ENCODE measurements at places on chromosomes 6 and 20.
A peak's percentile ranks its signal among the peaks of the same experiment; 100 is the strongest.

DNA sequence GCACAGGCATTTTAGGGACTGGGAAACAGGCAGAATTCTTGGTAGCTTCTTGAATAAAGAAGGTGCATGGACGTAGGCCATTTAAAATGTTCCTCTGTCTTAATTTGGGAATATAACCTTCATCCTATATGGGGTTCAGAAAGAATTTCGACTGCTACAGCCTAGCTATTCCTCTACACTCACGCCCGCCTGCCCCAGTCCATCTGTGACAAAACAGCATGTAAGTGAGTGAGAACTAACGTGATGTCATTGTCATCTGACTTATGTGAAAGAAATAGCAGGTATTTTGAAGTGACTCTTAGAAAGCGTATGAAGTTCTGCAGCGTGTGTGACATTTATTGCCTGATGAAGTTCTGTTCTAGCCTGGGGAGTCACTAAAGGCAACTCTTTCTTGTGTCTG, 52.2 kb upstream of the SLC22A1 start:
- DNase-seq: no peak

DNA sequence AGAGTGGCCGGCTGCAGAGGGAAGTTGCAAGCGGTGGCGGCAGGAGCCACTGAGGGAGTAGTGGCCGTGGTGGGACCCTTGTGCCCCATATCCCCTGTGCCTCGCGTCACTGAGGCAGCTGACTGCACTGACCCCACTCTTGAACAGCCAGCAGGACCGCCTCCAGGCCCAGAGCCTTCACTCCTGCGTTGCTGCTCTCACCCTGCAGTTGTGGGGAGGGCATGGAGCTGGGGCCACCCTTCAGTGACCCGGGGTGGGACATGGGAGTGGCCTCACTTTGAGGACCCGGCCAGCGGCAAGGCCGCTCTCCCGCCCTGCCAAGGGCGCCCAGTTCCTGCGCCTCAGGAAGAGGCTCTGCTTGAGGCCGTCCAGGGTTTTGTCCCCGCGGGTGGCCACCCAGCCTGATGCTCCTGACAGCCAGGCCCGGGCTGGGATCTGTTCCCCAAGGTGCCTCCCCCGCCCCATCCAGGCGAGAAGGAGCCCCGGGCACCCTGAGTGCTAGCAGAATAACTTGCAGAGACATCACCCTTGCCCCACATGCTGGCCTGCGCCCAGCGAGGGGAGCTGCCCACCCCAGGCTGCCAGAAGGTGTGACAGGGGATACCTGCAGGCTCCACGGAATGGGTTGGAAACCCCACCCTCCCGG, 44.4 kb downstream of the HLA-DRA start:
- DNase-seq: no peak

DNA sequence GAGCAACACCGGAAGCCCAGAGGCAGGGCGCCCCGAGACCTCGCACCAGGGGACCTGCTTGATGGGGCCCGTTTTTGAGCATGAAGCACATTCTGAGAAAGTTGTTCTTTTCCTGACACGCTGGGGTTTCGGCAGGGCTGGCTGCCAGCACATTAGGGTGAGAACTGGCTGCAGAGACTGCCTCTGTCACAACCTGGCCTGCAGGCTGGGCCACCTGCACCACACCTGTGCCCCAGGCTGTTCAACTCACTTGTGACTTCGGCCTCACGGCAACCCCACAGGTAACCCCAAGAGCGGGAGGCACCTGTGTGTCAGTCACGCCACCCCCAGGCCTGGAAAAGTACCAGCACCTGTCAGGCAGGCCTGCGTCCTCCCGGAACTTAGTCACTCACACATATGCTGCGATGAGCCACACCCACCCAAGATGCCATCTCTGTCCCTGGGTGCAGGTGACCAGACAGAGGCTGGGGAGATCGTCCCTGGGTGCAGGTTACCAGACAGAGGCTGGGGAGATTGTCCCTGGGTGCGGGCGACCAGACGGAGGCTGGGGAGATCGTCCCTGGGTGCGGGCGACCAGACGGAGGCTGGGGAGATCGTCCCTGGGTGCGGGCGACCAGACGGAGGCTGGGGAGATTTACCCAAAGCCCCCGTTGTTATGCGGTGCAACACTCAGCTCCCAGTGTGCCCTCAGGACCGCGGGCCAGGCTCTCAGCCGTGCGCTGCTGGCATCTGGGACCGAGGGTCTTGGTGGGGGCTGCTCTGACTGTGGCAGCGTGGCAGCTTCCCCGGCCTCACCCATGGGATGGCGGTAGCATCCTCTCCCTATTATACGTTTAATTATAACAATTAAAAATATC, 82.5 kb upstream of the BHLHE23 start:
- DNase-seq: peak; percentile 91

DNA sequence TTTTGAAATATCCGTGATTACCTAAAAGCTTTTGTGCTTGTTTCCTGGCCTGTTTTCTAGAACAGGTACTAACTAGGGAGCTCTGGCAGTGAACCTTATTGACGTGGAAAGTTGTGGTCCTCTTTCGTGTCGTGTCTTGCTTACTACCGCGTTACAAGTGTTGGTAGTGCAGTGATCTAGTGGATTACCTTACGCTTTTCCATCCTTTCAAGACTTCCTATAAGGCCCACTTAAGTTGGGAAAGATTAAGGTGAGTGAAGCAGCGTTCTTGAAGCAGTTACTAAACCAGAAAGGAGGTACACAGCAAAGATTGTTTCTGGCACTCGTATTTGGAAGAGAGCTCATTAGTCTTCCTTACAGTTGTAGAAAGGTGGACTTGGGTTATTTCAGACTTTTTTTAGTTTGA, 1.9 kb downstream of the PNRC1 start:
- DNase-seq: no peak

DNA sequence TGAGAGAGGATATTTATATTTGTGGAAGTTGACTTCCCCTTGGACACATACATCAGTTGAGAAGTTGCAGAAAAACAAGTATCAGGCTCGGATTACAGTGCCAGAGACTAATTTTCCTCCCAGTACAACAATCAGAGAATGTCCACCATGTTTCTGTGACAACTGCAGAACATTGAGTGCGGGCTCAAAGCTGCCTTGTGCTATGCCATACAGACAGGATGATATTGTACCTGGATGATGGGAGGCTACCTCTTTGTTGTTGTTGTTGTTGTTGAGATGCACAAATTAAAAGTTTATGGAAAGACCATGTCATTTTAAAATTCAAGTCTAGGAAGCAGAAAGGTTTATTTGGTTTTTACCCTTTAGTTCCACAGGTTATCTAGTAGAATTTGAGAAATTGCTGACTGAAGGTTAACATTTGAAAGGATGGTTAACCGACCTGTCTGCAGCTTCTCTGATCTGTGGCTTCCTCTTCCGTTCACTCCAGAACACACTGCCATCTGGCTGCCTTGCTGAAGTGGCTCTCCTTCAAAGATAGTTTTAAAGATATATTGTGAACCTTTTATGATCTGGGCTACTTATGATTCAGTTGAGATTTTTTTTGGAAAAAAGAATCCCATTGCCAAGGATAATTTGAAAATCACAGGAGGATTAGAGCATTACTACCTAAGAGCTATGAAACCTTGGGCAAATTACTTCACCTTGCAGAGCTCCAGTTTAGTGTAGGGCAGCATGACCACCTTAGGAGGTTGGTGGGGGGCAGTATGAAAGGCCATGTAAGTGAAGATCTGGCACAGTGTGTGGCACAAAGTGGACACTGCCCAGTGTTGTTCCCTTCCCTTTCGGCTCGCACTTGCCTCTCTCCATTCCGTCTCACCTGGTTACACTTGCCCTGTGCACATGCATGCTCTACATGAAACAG, 15.9 kb downstream of the TMEM200A start:
- no peak for DNase-seq

DNA sequence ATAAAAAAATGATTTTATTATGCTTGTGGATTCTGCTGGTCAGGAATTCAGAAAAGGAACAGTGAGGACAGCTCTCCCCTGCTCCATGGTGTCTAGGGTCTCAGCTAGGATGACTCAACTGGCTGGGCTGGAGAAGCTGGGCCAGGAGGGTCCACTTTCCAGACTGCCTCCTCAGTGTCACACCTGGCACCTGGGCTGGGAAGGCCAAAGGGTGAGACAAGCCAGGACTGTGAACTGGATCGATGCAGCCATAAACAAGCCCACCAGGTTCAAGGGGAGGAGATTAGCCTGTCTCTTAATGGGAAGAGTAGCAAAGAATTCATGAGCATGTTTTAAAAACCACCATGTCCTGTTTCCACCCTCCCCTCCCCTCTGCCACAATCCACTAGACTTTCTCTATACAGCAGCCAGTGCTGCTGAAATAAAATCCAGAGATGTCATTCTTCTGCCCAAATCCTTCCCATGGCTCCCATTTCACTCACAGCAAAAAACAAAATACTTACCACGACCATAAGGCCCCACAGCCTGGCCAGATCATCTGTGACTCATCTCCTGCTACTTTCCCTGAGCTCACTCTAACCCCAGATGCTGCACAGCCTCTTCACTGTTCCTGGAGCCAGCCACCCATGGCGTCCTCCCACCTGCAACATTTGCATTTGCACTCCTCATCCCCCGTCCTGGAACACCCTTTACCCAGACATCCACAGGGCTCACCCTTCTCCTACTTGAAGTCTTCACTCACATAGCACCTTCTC, 13.8 kb downstream of the SPTLC3 start:
- peak; percentile 15 for DNase-seq

DNA sequence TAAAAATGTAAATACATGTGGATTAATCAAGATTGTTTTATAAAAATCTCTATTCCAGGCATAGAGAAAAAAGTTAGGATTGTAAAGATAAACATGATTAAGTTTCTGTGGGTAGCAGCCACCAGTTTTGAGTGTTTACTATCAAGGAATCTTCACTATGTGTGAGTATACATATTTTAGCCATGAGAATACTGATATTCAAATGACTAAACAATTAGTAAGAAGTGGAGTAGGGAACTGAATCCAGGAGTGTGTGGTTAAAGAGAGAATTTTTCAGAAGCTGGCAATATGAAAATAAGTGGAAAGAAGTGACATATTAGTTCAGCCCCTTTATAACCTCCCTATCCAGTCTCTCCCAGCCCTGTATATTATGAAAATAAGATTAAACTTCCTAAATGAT, 10.3 kb downstream of the ELOVL2 start:
- no peak for DNase-seq

DNA sequence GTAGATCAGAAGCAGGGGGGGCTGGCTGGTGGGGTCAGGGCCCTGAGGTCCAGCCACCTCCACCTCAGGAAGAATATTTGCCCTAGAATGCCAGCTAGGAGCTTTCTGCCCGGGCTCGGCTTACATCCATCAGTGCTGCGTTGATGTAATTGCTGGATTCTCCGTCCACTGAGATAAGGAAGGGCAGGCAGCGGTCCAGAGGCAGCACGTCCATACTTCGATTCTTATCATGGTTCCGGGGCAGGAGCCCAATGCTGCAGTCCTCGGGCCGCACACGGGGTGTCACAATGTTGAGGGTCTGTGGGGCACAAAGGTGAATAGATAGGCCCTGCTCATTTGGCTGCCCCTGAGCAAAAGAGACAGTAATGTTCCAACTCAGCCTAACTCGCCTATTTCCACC, 483.8 kb upstream of the CHD6 start:
- no peak for DNase-seq

DNA sequence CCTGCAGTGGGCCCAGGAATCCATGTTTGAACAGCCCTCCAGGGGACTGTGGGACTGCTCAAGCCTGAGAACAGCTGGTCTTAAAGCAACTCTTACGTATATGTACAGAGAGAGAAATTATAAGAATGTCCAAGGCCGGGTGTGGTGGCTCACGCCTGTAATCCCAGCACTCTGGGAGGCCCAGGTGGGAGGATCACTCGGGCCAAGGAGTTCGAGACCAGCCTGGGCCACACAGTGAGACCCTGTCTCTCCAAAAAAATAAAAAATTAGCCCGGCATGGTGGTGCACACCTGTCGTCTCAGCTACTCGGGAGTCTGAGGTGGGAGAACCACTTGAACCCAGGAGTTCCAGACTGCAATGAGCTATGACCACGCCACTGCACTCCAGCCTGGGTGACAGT, 134.0 kb downstream of the DTNBP1 start:
- no peak for DNase-seq

- DNase-seq: no peak
These were observed 79.8 kb upstream of the KIF25 start for GRCh38 chr6:167917551-167918154.

DNA sequence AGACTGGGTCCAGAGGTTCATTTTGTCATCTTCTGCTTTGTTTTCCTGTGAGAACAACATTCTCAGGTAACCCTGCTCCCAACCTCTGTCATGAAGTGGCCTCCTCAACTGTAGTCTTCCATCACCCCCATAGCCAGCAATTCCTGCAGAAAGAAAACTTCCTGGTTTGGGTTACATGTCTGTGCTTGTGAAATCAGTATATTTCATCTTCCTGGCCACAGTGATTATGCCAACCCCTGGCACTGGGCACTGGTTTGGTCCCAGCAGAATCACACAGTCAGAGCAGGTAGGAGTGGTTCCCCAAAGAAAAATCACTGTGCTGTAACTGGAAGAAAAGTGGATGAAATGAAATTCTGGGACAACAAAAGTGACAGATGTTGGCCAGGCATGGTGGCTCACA, 52.5 kb downstream of the CRYBG1 start:
- DNase-seq: no peak

DNA sequence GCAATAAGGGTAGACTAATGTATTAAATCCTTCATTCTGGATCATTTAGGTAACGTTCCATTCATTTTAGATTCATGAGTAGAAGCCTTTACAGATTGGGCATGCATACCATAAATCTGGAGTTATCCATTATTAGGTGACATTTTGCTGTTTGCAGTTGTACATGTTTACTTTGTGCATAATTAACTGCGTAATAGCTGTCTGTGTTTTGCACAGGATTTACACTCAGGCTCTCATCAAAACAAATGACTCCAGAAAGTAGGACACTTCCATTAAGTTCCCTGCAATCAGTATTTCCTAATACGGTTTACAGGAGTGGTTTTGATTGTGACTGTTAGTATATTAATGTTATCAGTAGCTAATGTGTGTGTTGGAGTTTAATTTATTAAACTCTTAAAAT, 997.4 kb downstream of the HACE1 start:
- no peak for DNase-seq

DNA sequence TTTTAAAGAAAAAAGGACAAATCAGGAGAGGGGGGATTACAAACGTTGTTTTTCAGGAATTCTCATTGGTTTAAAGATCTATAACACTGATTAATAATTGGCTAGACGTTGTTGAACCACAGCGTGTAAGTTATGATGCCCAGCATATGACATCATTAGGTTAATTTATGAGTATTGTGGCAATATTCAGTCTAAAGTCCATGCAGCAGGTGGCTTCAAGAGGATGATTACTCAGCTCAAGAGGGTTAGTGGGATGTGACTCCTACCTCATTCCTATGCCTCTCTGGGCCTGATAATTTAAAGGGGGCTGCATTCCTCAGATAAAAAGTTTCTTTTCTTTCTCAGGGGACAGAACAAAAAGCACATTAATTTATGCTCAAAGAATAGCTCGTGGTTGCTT, 1309.0 kb downstream of the EPHA7 start:
- DNase-seq: peak; percentile 41

GRCh38 chr6:20810727-20811108, 276.5 kb downstream of the CDKAL1 start:
- no peak for DNase-seq

- DNase-seq: no peak
These were observed 215.2 kb downstream of the NFATC2 start for GRCh38 chr20:51327251-51327841.
